ENCODE measurements at places on chromosomes 3 and 15.
A peak's percentile ranks its signal among the peaks of the same experiment; 100 is the strongest.

DNA sequence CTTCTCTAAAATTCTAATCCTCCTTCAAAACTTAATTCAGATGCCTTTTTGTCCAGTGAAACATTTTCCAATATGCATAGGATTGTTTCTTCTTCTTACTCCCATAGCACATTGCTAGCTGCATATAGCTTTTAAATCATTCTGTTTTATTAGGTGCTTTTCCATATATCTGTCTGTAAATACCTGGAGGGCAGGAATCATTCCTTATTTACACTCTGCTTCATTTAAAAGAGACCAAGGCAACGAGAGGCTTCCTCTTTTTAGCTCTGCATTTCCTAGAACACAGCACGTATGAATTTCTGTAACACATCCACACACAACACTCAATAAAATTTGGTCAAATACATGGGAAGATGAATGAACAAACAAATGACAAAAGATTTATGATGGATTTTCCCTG lies 43.5 kb upstream of the KPNA4 start:
- DNase-seq, result no peak

DNA sequence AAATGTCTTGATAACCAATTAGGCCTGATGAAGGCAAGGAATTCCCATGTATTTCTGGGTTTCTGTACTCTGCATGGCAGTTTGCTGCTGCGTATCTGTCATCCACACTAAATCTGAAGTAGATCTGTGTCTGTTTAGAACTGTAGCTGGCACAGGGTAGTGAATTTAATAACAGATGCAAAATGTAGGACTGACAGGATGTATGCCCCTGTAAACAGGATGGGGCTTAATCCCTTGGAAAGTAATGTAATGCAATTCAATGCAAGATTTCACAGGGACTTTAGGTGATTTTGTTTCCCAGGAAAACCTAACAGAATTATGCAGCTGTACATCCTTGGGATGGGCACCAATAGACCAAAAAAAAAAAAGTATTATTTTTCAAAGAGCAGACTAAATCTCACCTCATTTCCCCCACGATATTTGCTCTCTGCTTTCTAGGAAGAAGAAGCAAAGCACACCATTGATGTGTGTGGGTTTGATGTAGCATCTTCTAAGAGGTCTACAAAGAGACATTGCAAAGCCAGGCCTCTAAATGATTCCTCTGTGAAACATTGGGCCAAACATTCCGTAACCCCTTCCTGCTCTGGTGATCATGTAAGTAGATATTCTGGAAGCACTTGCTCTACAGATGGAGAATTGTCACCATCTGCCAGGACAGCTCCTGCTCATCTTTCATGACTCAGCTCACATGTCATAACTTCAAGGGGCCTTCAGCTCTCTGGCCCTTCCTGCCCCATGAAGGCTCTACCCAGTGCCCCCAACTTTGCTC lies 464.3 kb upstream of the RGMA start:
- peak; percentile 38 for DNase-seq

- DNase-seq, result no peak
Observed at GRCh38 chr3:194045289-194045688, 90.7 kb upstream of the HES1 start.

GRCh38 chr3:195058336-195059005 lies 212.5 kb downstream of the XXYLT1 start:
- DNase-seq, result no peak

- no peak for DNase-seq
Observed at GRCh38 chr3:72628065-72628464, 220.2 kb downstream of the SHQ1 start.

GRCh38 chr3:51343918-51344687 lies 41.0 kb upstream of the MANF start:
- no peak for DNase-seq

GRCh38 chr3:77868725-77869124 lies 828.8 kb downstream of the ROBO2 start:
- no peak for DNase-seq

DNA sequence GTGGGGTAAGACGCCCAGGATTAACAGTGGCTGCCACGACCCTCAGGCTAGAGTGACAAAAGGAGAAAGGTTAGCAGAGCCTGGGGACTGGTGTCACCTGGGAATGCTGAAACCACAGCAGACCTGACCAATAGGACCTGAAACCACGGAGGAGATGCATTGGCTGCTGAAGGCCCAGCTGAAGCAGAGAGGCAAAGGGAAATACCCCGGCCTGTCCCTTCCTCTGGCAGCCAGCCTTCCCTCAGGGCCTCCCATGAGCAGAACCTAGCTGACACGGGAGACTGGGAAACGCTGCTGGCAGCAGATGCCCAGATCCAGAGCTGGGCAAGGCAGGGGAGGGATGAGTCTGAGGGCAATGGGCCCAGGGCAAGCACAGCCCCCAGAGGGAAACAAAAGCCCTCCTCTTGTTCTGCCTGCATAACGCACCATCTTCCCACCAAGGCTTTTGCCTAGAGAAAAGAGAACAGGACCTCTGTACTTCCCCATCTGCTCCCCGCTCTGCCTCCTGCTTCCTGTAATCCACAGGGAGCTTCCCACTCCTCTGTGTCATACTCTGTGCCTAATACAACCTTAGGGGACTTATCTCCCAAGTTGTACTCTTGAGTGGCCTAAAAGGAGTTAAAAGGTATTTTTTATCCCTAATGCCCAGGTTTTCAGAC lies 216.2 kb downstream of the ABHD5 start:
- no peak for DNase-seq

DNA sequence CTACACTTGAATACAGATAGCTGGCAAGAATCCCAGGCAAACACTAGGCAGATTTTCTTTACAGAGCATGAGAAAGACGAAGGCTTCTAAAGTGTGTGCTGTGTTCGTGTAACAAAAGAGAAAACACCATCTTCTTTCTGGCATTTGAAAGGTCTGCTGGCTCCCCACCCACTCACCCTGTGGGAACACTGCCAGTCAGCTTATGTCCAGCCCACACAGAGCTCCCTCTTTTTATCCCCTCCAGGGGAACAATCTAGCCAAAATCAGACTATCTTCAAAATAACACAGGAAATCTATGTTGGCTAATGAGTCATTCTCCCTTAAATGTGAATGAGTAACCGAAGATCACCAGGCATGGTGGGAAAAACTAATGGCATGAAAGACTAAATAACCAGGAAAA lies 45.6 kb upstream of the PAQR5 start:
- peak; percentile 26 for DNase-seq

DNA sequence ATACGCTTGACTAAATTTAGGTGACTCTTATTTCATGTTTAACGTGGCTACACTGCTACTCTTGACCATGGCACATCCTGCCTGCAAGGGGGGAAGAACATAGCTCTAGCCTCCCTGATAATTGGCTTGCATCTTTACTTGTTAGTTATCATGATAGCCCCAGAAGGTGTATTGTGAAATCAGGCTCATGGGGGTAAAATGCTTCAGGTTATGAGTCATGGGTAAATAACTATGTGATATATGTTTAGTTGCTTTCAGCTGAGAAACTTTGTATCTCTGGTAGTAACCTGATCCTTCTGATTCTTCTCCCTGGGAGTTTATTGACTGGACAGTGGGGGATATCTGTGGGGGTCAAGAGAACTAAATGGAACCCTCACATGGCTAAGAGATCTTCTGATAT lies 660.8 kb upstream of the UBE2E2 start:
- no peak for DNase-seq

GRCh38 chr15:77033729-77034671 lies 36.9 kb downstream of the TSPAN3 start:
- no peak for DNase-seq

GRCh38 chr15:71392861-71393283 lies 277.6 kb downstream of the THSD4 start:
- no peak for DNase-seq

- DNase-seq, result no peak
Observed at GRCh38 chr3:170076715-170077238, 39.0 kb downstream of the GPR160 start.

- DNase-seq, result no peak
Observed at GRCh38 chr15:25397100-25397499, 41.7 kb downstream of the UBE3A start.

DNA sequence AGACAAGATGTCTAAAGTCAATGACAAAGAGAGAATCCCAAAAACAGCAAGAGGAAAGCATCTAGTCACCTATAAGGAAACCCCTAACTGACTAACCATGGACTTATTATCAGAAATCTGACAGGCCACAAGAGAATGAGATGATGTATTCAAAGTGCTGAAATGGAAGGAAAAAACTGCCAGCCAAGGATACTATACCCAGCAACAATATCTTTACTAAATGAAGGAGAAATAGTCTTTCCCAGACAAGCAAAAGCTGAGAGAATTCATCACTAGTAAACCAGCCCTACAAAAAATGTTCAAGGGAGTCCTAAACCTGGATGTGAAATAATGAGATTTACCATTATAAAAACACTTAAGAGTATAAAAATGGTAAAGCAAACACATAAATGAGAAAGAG lies 128.0 kb downstream of the SATB1 start:
- DNase-seq, result no peak

GRCh38 chr3:125582707-125583106 lies 12.6 kb downstream of the OSBPL11 start:
- no peak for DNase-seq

DNA sequence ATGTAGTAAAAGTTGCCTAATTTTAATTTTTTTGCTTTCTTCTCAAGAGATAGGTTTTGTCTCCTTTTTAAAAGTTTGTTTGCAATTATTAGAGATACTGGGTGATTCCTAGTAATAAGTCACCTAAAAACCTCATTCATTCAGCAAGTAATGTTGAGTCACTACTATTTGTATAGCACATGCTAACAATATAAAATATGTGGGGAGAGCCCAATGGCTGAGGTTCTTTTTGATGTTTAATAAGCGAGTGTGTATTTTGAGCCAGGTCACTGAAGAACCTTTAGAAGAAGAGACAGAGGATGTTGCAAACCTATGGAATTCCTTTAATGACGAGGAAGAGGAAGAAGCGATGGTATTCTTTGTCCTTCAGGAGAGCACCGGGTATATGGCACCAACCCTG lies 123.7 kb upstream of the CHRM5 start:
- DNase-seq, result no peak

DNA sequence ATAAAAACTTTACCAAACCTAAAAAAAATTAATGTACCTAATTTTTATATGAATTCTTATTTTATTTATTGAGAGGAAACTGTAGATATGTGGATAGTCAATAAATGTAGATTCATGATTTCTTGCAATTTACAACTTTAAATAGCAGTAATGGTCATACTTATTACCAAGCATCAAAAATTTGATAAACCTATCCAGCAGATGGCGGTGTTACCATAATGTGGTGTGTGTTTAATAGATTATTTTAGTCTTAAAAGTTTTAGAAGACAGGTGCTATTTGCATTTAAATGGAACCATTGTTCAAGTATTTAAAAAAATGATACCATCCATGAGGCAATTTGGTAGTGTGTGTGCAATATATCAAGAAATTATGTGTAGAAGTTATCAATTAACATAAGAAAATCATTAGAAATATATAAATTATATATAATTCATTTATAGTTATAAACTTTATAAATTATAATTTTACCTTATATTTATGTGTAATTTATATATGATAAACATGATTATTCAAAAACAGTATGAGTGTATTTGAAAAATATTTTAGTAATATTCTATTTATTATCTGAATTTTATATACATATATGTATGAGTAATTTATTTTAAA lies 176.0 kb upstream of the BCHE start:
- no peak for DNase-seq

DNA sequence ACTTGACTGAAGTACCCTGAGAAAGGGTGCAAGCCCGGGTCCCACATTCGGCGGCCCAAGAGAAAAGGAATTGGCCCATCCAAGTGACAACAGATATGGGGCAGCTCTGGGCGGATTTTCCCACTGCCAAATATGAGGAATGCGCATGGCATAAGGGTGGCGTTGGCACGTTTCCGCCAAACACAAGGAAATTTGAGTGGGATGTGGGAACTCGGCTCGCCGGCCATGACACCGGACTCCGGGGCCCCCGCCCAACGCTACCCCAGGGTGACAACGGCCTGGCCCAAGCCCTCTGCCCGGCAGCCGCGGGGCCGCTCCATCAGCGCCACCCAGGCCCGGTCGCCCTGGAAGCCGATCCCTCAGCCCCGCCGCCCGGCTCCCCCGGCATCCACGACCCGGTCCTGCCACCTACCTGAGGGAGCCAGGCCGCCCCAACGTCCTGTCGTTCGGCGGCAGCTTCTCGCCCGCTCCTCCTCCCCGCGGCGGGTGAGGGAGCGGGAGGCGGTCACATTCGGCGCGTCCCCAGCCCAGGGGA lies 449 bp downstream of the RAF1 start:
- DNase-seq, result peak; percentile 67

DNA sequence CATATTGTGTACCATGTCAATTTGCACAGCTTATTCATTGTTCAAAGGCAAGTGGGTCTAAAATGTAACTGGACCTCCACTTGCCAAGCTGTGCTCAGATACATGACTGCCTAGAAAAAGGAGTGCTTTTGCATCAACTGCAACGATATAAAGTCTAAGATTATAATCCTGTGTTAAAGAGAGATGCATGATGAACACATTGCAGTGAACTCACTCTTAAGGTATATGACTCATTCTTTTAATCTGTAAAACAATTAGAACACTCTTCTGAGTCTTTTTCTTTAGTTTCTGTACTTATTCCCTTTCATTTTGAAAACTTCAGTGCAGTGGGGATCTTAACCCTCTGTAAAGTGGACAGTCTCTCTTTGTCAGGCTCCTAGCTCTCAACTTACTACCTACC lies 982.8 kb downstream of the ROBO1 start:
- DNase-seq, result no peak

DNA sequence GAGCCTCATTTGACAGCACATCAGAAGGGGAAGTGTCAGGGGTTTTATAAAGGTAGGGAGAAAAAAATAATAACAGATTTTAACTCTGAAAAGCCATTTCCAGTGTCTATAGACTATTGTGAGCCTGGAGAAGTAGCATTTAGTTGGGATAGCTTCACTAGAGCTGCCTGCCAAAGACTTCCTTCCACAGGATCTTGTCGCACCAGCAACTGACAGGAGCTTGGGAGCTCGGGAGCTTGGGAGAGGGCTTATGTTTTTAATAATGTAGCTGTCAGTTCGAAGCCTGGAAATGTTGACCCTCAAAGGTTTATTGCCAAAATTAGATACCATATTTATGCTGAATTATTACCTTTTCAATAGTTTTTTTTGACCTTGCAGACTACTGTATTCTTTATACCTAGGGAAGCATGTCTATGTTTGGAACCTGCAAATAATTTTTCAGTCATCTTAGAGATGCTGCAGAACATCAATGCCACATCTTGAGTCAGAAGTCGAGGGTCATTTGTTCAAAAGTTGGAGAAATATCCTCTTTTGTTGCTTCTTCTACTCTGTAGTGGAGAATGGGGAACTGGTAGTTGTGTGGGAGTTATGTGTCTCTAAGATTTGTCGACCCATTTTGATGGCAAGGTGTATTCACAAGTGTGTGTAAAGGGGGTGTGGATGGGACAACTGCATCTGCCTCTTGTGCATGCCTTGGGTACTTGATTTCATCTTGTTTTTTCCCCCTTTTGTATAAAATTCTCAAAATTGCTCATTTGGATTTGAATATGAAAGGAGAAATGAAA lies 41.7 kb downstream of the ARPP21 start:
- no peak for DNase-seq

- peak; percentile 72 for DNase-seq
Observed at GRCh38 chr15:57337868-57338411, 38.4 kb upstream of the CGNL1 start.

GRCh38 chr3:81723732-81724313 lies 37.6 kb downstream of the GBE1 start:
- DNase-seq, result no peak

GRCh38 chr3:36210840-36211651 lies 169.3 kb upstream of the STAC start:
- no peak for DNase-seq

All from right hindlimb (tissue), 1 donor.